Left renal pelvis (tissue), 4 donors: ENCODE measurements at places on chromosomes 6 and 20.

DNA sequence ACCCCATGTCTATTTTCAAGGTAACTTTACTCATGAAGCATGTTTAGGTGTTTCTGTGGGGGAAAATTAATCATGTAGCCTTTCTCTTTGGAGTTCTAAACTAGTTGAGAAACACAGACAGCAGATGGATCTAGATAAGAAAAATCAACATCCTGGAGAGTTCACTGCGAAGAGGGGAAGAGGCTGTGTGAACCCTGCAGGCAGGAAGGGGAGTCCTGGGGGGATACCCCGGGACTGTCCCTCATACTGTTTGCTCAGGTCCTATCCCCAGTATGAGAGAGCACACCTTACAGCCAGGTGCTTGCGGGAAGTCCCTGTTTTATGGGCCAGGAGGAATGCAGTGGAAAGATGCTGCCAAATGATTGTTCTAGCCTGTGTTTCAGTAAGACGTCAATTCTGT, 32.7 kb downstream of the CHMP4B start:
- DNase-seq = no peak

DNA sequence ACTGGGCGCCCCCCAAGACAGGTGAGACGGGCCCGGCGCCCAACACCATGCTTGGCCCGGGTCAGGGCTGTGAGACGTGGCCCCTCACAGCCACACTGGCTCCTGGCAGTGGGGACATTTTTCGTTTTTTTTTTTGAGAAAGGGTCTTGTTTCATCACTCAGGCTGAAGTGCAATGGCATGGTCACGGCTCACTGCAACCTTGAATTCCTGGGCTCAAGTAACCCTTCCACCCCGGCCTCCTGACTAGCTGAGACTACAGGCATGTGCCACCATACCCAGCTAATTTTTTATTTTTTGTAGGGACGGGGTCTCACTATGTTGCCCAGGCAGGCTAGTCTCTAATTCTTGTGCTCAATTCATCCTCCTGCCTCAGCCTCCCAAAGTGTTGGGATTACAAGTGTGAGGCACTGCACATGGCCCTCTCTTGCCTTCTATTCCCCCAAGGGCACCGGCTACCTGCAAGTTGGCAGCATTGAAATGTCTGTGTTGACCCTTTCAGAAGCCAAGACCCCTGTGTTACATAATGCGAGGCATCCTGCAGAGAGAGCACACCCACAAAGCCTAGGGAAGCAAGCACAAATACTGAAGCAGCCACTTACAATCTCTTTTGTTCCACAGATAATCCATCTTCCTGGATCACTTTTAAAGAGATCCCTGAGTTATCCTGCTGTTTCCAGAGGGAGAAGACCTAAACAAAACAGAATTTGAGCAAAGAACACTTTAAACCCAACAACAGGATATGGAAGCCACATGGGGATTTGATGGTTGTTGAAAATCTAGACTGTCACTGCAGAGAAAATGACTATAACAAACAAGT, 57.5 kb upstream of the SLC4A11 start:
- DNase-seq = no peak

GRCh38 chr20:9360431-9360830, 154.0 kb upstream of the LAMP5 start:
- no peak for DNase-seq

GRCh38 chr6:45032426-45032825, 295.7 kb upstream of the RUNX2 start:
- no peak for DNase-seq

GRCh38 chr6:137241481-137242038, 22.4 kb upstream of the IFNGR1 start:
- no peak for DNase-seq

DNA sequence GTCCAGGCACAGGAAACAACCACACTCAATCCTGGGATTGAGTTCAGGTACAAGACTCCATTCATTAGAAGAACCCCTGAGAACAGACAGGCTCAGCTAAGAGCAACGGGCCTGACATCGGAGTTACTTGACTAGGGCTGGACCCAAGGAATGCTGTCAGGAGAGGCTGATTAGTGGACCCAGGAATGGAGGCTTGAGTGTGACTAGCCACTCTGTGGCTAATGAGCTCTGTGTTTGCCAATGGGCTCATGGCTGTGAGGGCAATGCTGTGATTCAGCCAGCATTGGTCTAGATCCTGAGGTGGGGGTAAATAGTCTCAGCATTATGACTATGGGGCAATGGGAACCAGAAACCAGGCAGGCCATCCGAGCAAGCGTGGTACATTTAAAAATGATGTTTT, 71.8 kb downstream of the RIOK1 start:
- DNase-seq = no peak

DNA sequence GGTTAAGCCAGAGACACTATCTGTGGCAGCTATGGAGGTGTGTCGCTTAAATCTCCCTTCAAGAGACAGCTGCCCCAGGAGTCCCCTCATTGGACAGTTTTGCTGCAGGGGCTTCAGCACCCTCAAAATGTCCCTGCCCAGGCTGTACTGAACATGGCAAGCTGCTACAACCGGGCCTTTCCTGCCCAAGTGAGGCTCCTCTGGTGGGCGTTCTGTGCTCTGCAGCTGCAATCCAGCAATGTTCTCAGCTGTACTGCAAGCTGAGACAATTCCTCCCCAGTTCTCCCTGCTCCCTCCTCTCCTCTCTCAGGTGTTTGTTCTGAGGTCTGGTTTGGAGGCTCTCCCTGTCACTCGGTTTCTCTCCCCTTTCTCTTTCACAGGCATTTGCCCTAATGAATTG, 190.8 kb upstream of the LAMP5 start:
- no peak for DNase-seq

GRCh38 chr6:23176883-23177282, 607.5 kb downstream of the HDGFL1 start:
- no peak for DNase-seq

- no peak for DNase-seq
These were observed 797 bp upstream of the ZNF133 start for GRCh38 chr20:18287546-18287914.

DNA sequence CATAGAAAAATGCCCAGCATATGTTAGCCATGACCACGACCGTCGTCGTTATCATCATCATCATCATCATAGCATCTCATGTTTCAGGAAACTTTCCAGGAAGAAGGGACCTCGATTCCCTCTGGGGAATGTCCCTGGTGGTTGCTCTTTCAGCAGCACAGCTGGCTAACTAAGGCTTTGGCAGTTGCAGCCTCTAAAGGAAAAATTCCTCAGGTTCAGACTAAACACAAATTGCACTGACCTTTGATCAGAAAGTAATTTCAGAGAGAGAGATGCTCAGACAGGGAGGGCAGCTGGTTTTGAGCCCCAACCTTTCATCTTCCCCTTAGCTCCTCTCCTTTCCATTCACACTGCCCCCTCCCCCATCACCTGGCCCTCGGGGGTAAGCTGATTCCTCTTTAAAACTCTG, 5.6 kb upstream of the CFB start:
- no peak for DNase-seq
